Temporal lobe (tissue), 4 donors: ENCODE measurements at places on chromosomes 7 and 10. TPM values are rescaled to one million over a fixed set of nuclear protein-coding genes. Genes with fewer than 3 reads are reported as not detected.

DPP6 gene
- 49.7 TPM for total RNA-seq

RTKN2 gene
- total RNA-seq = 3.7 TPM

TFAM gene
- total RNA-seq = 40.8 TPM

PLXNA4 gene
- total RNA-seq = 89.2 TPM

CLRN3 gene
- total RNA-seq = not detected

ARID5B gene
- 11.1 TPM for total RNA-seq

NPFFR1 gene
- total RNA-seq = 1.5 TPM

PLCE1 gene
- 6.6 TPM for total RNA-seq

OR6B1 gene
- not detected for total RNA-seq

DPYSL4 gene
- 39.3 TPM for total RNA-seq

TAF3 gene
- 2.7 TPM for total RNA-seq

GDI2 gene
- 327 TPM for total RNA-seq

KLF14 gene
- total RNA-seq = not detected

H2BK1 gene
- not detected for total RNA-seq

BUB3 gene
- 68.4 TPM for total RNA-seq

CYP3A7 gene
- not detected for total RNA-seq

PON1 gene
- total RNA-seq = not detected

HGF gene
- total RNA-seq = 8.6 TPM

FAM25A gene
- total RNA-seq = not detected

OR13A1 gene
- total RNA-seq = not detected

GRID1 gene
- total RNA-seq = 8.6 TPM

GTF2IRD1 gene
- 12.3 TPM for total RNA-seq

CYP2C9 gene
- total RNA-seq = 0.25 TPM

STRIP2 gene
- 9.6 TPM for total RNA-seq

OR2A5 gene
- total RNA-seq = not detected

SH2D4B gene
- total RNA-seq = 1.2 TPM

SUN3 gene
- not detected for total RNA-seq

DCLRE1A gene
- 12.5 TPM for total RNA-seq

GBX1 gene
- not detected for total RNA-seq
